Activated CD8-positive, alpha-beta memory T cell treated with anti-CD3 and anti-CD28 coated beads, Interleukin-2, amount 50 U/mL, for 4 hours (primary cell): ENCODE measurements at places on chromosomes 7 and 10.

DNA sequence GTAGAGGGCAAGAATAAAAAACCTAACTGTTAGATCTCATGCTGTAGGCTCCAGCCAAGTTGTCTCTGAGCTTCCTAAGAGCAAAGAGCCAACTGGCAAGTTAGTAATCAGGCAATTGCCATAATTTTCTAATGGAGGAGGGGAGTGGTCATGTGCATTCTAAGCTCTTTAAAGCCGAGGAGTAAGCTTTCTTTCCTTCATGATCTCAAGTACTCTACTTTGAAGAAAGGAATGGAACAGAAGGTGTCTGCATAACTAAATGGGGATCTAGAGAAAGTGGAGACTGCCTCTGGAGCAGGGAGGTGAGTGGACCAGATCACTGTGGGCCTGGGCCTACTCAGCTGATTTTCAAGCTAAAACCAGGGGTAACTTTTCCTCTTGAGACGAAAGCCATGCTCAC lies 37.7 kb upstream of the TOMM7 start:
- DNase-seq, result no peak

GRCh38 chr10:79051766-79052165 lies 17.0 kb upstream of the ZMIZ1 start:
- no peak for DNase-seq

DNA sequence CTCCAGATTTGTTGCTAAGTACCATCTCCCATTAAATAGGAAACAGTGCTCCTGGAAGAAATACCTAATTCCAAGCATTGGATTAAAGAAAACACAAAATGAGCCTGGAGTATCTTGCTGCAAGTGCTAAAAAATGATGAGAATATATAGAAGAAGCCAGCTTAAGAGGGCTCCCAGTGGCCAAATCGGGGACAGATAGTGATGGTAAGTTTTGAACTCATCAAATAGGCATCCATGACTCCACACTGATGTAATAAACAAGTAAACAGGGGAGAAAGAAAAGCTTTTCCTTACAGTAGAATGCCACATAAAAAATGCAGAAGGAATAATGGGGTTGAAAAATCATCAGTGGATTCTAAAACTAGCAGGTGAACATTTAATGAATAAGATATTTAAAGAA lies 72.4 kb downstream of the CTTNBP2 start:
- DNase-seq, result no peak

GRCh38 chr10:128440513-128441160 lies 314.4 kb upstream of the MKI67 start:
- no peak for DNase-seq

- DNase-seq, result no peak
Observed at GRCh38 chr7:29471444-29472138, 92.0 kb upstream of the PRR15 start.

DNA sequence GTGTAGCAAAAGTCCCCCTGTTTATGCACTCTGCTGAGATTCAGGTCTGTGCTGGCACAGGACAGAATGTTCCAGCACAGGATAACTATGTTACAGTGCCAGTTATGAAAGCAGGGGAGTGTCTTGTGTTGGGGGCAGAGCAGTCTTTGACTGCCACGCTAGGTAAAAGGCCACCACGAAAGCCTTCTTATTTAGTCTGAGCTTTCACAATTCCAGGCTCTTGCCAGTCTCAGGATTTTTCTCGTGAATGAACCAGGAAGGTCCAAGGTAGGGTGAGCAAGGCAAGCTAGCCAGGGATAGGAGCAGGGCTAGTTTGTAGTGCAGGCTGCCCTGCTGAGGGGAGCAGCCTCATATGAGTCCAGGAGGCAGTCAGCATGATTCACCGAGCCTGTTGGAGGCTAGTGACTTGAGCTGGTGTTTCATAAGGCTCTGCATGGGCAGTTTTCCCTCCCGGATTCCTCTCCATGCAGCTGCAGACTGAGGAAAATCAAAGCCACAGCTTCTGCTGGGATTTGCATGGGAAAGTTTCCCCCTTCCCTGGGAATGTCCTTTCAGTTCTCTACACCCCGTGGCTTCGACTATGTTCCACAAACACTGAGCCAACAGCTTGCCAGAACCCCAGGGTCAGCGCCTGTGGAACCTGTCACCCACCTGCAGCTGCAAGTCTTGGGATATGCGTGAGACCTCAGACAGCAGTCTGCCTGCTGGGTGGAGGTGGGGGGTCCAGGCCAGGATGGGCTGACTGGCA lies 112.3 kb downstream of the JCAD start:
- DNase-seq, result no peak

DNA sequence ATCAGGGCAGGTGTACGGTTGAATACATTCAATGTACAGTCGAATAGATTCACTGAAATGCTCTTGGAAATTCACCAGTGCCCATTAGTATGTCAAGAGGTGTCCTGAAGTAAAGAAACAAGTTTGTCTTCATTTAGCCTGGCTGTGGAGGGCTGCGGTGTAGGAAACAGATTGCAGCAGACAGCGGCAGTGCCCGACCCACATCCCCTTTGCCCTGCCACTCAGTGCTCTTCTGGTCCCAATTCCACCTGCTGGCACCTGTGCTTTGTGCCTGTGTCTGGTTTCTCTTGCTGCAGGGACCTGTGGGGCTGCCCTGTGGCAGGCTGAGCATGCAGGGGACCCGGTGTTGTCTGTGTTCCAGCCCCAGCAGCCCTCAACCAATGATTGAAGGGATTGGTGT lies 183.7 kb downstream of the RPS24 start:
- DNase-seq, result no peak

GRCh38 chr7:82241356-82241755 lies 202.2 kb downstream of the CACNA2D1 start:
- no peak for DNase-seq

DNA sequence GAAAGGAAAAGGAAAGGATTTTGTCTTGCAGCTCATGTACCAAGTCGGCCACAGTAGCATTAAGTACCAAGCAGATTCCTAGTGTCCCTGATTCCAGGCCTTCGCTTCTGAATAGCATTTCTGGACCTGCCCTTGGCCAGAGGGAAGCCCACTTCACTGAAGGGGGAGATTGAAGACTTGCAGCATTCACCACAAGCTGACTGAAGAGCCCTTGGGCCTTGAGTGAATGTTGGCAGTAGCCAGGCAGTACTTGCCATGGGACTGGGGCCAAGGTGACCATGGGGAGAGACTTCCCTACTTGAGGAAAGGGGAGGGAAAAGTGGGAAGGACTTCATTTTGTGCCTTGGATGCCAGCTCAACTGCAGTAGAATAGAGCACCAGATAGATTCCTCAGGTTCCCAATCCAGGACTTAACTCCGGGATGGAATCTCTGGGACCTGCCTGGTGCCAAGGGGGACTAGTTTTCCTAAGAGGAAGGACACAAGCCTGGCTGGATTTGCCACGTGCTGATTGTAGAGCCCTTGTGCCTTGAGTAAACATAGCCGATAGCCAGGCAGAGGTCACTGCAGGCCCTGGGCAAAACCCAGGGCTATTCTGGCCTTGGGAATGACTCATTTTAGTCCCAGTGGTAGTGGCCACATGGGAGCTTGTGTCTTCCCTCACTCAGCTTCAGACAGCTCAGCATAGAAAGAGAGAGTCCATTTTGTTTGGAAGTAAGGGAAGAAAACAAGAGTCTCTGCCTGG lies 141.7 kb upstream of the KCND2 start:
- DNase-seq, result no peak

DNA sequence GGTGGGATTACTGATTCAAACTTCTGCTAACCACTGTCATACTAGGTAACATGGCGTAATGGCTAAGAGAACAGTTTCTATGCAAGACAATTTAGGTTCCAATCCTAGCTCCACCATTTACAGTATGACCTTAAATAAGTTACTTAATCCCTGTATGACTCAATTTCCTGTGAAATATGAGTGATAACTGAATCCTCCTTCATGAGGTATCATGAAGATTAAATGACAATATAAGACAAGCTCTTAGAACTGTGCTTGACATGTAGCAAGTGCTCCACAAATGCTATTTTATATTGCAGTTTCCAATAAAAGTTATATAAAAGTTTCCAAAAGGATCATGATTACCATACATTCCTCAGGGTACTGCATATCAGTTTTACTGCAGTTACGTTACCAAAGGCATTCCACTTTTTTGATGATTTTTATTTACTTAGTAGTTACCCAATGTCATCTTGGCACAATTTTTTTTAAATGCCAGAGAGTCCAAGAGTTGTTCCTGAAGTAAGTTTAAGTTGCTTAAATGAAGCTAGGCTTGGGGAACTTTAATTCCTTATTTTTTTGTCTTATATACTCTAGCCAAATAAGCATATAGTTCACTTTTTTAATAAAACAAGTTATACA lies 7.1 kb downstream of the DOCK4 start:
- no peak for DNase-seq
